ENCODE measurements at places on chromosomes 12 and 14.

DNA sequence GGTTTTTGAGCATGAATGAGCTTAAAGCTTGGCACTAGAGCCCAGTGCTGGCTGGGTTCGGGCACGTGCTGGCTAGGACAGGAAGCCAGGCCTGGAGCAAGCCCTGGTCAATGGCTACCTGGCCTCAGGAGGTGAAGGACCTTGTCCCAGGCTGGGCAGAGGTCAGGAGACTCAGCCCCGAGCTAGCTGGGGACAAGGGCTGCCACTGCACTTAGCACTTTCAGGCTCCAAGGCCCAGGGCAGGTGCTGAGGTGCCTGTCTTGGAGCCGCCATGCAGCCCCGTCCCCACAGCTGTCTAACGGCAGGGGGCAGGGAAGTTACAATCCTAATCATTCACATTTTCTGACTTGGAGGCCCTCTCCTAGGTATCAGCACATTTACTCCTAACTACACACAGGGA lies 4.3 kb upstream of the AQP6 start:
- DNase-seq, result no peak

- no peak for DNase-seq
Measured at GRCh38 chr14:99529899-99530298, 48.7 kb downstream of the CCNK start.

DNA sequence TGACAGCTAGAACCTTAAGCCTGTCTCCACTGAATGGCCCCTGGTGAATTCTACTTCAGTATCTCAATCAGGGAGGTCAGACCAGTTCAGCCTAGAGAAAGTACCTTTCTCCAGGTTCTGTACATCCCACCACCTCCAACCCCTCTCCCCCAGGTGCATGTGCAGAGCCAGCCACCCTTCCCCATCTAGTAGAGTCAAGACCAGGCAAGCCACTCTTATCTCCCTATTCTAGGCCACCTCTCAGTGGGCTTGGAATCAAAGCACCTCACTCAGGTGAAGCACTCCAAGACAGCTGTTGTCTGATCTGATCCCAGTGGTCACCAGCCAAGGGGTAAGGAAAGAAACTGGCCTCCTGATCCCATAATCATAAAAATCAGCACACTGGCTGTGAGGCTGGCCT lies 340.9 kb downstream of the BCL11B start:
- no peak for DNase-seq

DNA sequence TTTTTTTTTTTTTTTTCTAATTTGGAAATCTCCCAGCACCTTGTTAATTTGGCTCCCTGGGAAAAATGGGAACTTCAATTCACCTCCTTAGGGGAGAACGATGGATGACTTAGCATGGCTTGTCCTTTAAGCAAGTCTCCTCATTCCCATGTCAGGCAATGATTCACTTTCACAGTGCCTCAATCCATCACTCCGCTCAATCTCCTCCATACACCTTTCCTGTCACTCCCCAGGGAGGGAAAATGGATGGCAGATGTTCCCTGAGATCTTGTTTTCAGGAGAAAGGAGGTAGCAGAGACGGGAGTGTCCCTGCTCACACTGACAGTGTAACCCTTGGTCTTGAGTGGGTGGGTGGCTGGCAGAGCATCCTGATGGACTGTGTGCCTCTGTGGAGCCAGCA lies 51.0 kb downstream of the SLC8A3 start:
- no peak for DNase-seq

DNA sequence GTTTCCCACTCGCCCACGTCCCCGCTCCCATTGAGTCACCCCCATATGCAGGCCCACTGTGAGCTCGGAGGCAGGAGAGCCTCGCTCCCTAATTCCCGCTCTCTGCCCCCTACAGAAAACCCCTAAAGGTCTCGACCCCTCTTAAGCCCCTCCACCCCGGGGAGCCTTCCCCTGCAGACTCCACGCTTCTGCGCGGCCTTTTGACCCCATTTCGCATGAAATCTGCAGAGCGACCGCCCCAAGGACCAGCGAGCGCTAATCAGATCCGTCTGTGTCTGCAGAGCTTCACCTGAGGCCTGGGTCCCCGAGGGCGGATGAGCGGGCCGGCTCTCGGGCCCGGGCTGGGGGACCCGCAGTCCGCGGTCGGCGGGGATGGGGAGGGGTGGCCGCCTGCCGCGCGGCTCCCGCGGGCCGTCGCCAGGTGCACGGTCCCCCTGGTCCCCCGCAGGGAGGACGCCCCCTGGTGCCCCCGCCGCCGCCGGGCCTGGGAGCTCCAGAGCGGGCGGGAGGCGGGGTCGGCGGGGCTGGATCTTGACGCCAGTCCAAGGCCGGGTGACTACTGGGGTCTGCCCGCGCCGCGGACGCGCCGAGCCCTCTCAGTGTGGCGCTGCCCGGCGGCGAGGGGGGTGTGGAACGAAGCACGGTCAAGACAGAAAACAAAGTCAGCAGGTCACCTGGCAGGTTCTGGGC lies 10.1 kb downstream of the BMP4 start:
- peak; percentile 26 for DNase-seq

DNA sequence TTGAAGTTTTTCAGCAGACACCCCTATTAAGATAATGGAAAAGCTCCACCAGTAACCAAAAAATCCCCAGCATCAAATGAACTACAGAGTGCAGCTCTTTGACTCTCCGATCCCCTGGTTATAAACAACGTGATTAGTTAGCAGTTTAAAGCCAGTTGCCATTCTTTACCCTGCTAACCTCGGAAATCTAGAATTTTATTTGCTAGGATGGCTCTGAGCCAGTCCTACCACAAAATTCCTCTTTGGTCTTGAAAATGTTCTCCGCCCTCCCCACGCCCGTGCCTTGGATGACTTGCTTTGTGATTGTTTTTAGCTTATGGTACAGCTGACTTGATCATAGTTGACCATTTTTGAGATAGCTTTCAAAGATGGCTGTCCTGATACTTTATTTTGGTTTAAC lies 1.2 kb downstream of the KLHDC2 start:
- DNase-seq, result peak; percentile 25

DNA sequence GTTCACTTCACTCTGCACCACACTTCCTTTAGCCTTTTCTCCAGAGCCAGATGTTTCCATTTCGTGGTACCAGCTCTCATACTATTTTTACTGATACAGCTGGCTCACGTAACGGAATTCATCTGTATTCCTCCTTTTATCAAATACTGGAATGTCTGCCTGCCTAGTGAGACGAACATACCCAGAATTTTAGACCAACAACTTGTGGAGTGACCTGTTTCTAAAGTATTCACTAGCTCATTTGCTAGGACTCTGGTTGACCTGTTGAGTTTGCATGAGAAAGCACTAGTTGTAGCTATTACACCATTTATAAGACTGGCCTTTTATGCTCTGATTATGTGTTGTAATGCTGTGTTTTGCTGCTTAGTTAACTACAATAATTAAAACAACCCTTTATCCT lies 22.6 kb downstream of the KCNA5 start:
- no peak for DNase-seq

DNA sequence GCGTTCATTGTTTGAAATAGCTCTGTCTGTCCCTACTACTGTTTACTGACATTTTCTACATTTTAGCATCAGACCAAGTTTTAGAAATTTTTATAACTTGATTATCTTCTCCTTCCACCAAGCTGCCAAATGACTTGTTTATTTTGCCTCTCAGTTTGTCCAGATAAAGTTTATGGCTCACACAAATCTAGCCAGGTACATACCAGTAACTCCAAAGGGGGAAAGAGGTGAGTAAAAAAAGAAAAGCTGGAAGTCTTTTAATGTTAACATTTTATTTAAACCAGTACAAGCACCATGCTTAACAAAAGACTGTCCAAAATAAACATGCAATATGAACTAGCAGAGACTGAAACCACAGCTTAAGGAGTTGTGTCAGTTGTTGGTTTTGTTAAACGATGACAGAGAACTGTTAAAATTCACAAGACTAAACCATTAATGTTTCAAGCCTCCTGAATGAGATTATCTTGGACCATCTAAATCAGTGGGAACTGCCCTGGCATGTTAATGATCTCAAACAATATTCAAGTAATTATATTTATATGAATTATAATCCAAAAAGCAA lies 14.5 kb downstream of the GMFB start:
- no peak for DNase-seq

DNA sequence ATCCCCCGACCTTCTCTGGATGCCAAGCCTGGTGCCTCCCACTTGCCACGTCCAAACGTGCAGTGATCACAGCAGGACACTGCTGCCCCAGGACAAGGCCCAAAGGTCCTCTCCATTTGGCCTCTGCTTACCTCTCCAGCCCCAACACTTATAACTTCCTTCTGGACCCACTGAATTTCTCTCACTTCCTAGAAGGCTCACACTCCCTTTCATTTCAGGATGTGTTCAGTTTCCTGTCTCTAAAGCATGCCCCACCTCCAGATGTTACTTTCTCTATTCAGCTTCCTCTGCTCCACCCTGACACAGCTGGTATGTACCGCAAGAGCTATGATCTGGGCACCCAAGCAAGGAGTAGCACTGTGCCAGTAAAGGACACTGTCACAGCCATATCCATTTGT lies 33.0 kb downstream of the CDKL1 start:
- peak; percentile 69 for DNase-seq

GRCh38 chr12:103994235-103994634 lies 28.6 kb downstream of the TDG start:
- peak; percentile 81 for DNase-seq

DNA sequence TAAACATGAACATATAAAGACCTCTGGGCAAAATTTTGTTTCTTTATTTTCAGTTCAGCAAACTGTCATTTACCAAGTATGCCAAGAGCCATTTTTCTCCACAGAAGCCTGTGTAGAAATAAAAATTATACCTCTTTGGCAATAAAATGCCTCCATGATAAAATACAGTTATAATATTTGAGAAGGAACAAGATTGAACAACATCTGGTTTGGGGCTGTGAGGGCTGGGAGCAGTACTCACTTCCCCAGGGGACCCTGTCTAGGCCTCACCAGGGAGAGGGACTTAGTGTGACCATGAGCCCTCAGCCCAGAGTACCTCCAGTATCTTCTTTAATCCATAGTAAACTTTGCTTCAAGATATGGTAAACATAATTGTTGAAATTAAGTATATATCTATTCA lies 65.1 kb downstream of the DAAM1 start:
- DNase-seq, result no peak

DNA sequence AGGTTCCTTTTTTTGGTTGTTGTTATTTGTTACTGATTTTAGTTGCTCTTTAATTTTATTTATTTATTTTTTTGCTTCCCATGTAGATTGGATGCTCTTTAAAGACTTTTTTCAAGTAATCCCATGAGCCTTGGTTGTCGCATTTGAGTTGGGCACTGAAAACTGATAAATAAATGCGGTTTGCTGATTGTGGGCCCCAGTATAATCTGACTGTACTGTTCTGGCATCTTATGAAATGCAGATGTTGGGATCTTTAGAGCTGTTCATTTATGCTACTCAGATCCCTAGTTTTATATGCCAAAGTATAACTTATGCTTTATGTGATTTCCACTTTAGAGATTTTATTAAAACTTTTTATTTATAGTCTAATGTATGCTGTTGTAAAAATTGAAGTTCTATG lies 33.3 kb downstream of the WNK1 start:
- no peak for DNase-seq

- DNase-seq, result peak; percentile 50
Measured at GRCh38 chr14:58635091-58635830, 2.5 kb upstream of the DACT1 start.

- DNase-seq, result no peak
Measured at GRCh38 chr12:67594888-67595287, 53.7 kb upstream of the DYRK2 start.

DNA sequence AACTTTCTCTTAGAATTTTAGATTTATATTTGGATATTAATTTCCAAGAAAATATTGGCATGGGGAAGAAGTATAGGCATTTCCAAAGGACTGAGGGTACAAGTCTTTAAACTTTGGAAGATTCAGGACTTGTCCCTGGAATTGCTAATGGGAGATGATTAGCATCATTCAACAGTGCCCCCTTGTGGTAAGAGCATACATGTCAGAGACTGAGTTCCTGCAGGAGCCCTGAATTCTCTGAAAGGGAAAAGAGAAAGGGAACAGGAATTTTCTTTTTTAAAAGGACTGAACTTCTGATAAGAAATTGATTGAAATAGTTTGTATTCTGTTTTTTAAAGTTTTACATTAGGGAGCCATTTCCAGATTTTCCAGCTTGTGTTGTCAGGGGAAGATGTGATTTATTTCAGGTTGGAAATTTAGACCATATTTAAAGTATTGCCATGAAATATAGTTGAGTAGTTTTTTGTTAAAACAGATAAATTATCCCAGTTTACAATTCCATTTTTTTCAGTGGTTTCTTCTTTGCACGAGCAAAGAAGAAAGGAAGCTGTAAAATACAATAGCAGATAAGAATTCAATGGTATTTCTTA lies 44.0 kb upstream of the REP15 start:
- peak; percentile 90 for DNase-seq

- no peak for DNase-seq
Measured at GRCh38 chr12:49410818-49411217, 43.6 kb downstream of the SPATS2 start.

DNA sequence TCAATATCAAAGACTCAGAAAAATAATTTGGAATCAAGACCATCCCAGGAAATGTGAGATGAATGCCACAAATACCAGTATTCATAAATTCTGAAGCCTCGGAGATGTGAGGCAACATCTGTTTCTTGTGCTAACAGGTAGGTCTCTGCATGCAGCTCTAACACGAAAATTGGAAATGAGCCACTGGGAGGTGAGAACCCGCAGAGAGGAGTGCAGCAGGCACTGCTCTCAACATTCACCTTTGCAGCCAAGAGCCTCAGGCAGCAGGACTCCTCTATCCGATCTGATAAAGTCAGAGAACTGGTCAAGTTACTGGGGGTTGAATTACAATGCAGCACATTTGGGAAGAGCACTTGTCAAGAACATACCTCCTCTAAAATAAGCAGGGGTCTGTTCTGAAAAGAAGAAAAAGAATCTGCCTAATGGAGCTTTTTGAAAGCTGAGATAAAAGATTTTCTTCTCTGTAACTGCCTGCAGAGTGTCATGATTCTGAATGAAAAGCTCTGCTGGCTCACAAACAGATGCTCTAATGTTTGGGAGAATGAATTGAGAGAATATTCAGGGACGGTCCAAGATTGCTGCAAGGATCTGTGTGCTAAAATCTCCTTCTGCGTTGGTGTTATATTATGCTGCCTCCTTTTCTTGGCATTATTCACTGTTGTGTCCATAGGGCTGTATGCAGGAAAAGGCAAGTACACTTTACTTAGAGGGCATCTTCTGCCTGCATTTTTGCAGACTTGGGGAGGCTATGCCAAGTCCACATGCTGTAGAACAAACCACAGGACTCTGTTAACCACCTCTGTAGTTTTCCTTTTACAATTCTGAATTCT lies 209.6 kb upstream of the KRR1 start:
- peak; percentile 74 for DNase-seq

DNA sequence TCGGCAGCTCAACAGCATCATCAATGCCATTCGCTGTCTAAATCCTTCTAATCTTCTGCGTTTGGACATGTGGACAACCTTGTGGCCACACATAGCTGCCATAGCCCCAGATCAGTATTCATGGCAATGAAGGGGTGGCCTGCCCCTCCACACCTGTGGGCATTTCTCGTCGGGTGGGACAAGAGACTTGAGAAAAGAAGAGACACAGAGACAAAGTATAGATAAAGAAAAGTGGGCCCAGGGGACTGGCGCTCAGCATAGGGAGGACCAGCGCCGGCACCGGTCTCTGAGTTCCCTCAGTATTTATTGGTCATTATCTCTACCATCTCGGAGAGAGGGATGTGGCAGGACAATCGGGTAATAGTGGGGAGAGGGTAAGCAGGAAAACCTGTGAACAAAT lies 42.3 kb downstream of the MAGOHB start:
- no peak for DNase-seq

GRCh38 chr12:117561990-117562389 lies 200.6 kb upstream of the NOS1 start:
- no peak for DNase-seq

Data from muscle of leg (tissue), 16 donors.